MV-4-11 (cell line): ENCODE measurements at places on chromosomes 3 and 15.

DNA sequence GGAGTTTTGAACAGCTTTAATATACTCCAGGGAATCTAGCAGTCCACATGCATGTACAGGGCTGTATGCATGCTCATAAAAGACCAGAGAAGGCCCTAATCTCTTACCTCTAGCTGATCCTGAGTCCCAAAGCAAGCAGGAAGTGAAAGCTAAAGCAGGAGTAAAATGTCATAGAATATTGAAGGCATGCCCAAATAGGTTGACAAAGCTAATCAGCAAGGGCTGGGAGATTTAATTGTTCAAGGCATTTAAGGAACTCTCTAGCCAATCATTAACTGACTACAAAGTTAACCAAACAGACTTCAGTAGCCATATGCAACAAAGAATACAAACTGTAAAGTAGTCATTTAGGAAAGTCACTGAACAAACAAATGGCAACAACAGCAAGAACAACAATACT, 85.8 kb upstream of the KBTBD8 start:
- DNase-seq: peak; percentile 24

DNA sequence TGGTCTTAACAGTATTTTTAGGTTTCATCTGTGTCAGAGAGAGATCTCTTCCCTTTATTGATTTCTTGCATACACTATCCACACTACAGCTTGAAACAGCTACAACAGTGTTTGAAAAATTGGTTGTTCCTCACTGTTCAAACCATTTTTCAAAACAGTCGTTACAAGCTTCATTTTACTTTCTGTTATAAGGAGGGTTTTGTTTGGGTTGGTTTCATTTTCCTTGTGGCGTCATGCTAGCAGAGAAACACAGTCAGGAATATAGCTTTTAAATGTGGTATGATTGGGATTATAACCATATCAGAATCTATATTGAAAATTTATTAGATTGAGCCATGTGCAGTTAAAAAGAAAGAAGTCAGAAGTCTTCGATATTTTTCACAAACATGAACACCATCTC, 400.6 kb downstream of the ZBTB20 start:
- DNase-seq: no peak

GRCh38 chr3:23865595-23866396, 51.0 kb downstream of the NKIRAS1 start:
- no peak for DNase-seq

DNA sequence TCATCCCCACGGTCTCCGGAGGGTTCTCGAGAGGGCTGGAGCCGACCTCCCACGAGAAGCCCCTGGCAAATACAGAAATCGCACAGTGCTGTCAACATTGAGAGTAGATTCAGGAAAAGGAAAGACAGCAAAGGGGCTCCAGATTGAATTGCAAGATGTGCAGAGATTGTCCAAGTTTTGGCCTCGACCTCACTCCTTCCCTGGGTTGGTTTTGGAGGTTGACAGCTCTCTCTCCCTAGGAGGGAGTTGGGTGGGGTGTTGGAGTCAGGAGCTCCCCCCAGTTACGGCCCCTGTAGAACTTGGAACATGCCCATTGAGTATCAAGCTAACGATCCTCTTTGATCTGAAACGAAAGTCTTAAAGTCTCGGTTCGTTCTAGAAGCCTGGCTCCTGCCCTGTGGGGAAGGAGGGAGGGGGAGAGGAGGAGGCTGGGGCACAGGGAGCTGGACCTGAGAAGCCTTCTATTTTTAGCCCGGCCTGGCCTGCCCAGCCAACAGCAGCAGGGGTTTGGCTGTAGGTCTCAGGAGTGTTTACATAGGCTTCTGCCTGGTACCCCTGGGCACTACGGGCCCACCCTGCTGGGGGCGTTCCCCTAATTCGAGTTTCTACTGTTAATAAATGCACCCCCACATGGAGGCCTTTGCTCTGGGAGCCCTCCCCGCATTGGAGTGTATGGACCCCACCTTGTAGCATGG, 672 bp upstream of the KY start:
- no peak for DNase-seq

DNA sequence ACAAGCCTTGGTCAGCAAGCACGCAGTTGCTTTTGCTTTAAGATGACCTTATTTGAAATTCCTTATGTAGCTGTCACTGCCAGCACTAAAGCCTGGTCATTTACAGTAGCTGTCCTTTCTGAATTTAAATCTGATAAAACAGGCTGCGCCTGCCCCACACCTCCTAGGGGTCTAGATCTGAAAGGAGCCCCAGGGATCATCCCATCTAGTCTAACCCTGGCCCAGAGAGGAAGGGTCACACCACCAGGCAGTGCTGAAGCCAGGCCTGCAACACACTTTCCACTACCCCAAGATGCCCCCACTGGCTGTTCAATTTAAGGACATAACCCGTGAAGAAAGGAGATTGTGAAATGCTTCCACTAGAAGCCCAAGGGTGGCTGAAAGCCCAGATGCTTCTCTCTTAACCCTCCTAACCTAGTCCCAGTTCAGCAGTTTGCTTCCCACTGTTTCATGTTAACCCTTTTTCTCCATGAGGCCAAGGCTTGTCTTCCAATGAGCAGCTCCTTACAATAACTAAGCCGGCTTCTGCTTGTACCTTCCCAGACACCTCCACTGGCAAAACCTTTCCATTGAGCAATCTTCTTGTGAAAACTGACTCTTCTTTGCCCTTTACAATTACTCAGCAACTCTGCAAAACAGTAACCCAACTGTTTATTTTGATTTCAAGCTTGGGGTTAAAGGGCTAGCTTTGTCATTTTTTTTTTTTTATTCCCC, 198.9 kb upstream of the LPP start:
- peak; percentile 91 for DNase-seq

- peak; percentile 46 for DNase-seq
Measured at GRCh38 chr3:71252466-71252865, 331.1 kb downstream of the FOXP1 start.
